ENCODE measurements at places on chromosomes 5 and 9. TPM values are rescaled to one million over a fixed set of nuclear protein-coding genes. Genes with fewer than 3 reads are reported as not detected.

NR6A1 gene
- total RNA-seq, result 1.1 TPM

FAM151B gene
- total RNA-seq, result 0.63 TPM

ADAMTS12 gene
- total RNA-seq, result not detected

MARCOL gene
- total RNA-seq, result not detected

SH3RF2 gene
- total RNA-seq, result 0.63 TPM

BICD2 gene
- 14.2 TPM for total RNA-seq

Measured in activated CD4-positive, alpha-beta T cell treated with anti-CD3 and anti-CD28 coated beads for 36 hours (primary cell).